ENCODE measurements at places on chromosomes 11 and 22.

DNA sequence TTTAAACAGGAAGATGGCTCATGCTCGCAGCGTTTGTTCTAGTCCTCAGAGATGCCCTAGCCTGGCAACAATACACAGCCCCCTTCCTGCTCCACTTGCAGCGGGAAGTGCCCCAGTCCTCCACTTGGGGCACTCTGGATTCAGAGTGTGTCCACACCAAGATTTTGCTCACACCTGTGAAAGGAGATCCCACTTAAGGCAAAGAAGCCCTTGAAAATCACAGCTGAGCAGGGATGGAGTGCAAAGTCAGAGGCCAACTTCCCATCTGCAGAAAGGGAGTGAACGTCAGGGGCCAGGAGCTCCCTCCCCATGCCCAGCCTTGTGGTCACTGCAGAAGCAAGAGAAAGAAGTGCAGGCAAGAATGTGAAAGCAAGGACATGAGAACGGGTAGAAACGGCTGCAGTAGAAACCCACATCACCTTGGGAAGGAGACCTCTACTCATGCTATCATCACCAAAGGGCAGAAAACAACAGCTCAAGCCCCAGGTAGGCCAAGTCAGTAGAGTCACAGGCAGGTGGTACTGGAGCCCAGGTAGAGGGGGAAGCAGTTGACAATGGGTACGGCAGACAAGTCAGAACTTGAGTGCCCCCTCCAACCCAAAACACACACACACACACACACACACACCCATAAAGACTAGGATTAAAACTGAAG, 157.4 kb downstream of the BUD13 start:
- no peak for DNase-seq

DNA sequence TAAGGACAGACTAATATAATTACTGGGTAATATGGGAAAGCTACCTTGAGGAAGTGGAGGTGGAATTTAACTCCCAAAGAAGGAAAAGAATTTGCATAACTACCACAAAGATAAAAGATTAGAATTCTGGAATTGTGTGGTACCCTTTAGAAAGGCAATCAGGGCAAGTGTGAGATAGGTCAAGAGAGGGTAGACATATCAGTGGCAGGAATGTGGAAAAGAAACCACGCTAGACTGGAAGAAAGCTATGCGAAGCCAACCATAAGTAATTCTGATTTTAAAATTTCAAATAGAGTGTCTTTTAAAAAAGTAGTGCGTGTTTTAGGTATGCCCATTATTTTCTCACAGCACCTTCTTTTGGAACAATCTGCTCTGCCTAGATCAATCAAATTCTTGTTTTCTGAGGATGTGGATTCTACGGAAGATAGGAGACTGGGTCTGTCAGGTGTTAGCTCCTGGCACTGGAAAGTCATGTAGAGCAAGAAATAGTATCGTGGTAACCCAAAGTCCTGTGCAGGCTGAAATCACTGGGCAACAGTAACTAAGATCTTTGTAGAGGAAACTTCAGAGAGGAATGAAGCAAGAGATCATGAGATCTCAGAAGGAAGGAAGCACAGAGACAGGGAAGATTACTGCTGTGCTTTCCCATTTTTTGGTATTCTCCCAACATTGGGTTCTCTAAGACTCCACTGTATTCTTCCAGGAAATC, 111.3 kb upstream of the MTMR2 start:
- no peak for DNase-seq

- no peak for DNase-seq
These were observed 4.7 kb upstream of the AP1B1 start for GRCh38 chr22:29393019-29393608.

DNA sequence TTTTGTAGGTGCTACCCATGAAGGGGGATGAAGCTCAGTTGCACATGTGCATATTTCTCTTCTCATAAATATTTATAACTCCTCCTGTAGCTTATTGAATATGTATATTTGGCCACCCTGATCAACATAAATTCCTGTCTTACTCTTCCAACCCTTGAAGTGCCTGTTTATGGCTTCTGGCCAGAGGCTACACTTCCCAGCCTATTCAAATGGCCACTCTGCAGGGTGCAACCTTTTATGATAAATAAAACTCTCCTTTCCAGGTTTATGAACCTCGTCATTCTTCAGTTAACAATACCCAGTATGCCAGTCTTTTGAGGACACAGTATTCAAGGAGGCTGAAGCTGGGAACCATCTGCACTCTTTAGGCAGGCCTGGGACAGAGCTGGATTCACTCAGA, 2.6 kb upstream of the RTL6 start:
- DNase-seq = no peak

- no peak for DNase-seq
These were observed 34.6 kb downstream of the IFT27 start for GRCh38 chr22:36741204-36741793.

Data from WTC11 (cell line).